Stimulated activated CD8-positive, alpha-beta memory T cell treated with anti-CD3 and anti-CD28 coated beads, Interleukin-2, amount 100 ng/mL, for 1 hour (primary cell): ENCODE measurements at places on chromosomes 4 and X.

GRCh38 chr4:154349829-154350228 is 141.8 kb downstream of the DCHS2 start:
- DNase-seq: no peak

DNA sequence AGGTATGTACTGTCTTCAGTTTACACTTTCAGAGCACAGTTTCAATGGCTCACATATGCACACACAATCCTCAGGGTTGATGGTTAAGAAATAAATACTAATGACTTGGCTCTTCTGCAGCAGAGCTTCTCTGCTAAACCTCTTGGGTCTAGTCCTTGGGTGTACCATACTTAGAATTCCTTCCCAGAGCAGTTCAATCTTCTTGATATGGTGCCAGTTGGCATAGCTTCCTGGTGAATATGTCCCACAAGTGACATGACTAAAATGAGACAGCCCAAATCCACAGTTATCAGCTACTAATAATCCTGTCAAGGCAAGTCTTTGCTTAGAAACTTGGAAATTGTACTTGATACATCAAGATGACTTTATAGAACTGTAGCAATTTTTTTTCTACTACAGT is 654.4 kb downstream of the IQCM start:
- DNase-seq: no peak

- no peak for DNase-seq
Measured at GRCh38 chr4:35493977-35494376, 750.3 kb downstream of the ARAP2 start.

- DNase-seq: no peak
Measured at GRCh38 chr4:72954811-72955210, 114.7 kb downstream of the COX18 start.

- no peak for DNase-seq
Measured at GRCh38 chrX:74230094-74230493, 73.9 kb upstream of the ZCCHC13 start.

DNA sequence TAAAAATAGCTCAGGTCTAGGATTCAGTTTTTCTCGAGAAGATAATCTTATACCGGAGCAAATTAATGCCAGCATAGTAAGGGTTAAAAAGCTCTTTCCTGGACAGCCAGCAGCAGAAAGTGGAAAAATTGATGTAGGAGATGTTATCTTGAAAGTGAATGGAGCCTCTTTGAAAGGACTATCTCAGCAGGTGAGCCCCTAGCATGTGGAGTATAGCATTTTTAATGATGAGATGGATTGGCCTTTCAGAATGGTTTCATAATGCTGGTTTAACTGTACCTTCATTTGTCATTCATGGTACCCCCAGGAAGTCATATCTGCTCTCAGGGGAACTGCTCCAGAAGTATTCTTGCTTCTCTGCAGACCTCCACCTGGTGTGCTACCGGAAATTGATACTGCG is 79.4 kb downstream of the SLC10A6 start:
- DNase-seq: no peak

DNA sequence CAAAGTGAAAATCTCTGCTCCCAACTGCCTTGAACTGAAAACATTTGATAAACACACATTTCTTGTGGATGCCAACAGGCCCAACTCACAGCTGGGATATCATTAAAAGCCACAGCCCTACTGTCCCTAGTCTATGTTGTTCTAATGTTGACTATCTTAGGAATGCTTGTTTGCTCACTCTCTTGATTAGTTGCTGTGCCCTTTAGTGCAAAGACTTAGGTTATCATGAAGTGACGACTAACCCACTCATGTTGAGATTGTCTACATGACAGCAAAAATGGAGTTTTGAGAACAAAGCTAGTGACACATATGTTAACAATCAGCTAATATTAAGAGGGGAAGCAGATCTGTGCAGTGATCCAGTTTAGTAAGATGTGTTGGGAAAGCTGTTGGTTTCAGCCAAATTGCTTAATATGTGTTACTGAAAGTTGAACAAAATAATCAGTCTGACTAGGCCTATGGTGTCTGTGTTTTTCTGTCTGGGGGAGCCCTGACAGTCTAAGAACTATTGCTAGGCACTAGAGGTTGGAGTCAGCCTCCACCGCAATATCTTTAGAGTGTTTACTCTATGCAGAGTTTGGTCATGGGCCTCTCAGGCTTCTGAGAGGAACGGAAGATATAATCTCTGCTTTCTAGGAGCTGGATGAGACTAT is 125.5 kb downstream of the ATG4A start:
- no peak for DNase-seq

DNA sequence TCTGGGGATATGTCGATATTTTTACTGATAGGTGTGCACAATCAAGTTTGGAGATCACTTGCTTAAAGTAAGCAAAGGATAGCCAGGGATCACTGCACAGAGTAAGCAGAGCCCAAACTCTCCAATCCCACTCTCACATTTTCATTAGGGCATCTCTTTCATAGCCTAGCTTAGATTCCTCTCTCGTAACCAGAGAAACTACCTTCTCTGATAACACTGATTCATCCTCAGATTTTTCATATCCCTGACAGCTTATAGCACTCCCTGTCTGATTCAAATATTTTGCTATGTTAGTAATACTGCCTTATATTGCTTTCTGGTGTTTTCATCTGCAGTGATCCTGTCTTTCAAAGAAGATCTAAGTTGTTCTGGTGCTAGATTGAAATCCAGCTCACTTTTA is 123.7 kb downstream of the CBLL2 start:
- no peak for DNase-seq

GRCh38 chrX:110985470-110985869 is 110.5 kb upstream of the PAK3 start:
- no peak for DNase-seq

GRCh38 chrX:53089224-53089842 is 4.6 kb upstream of the KANTR start:
- DNase-seq: no peak

GRCh38 chrX:13903405-13903804 is 86.5 kb upstream of the GPM6B start:
- no peak for DNase-seq

DNA sequence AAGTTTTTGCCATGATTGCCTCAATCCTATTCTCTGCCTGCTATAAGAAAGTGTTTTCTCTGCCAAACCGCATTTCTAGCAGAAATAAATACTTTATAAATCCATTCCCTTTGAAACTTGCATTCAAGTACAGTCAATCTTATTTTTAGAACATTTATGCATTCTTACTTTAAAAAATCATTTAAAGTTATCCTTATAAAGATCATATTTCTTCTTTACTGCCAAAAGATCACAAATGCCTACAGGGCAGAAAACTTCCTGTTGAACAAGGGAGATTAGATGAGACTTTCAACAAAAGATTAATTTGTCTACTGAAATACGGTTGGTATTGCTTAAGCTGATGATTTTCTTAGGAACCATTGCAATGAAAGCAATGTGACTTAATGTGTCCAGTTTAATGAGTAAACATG is 207.2 kb upstream of the SLIT2 start:
- no peak for DNase-seq

GRCh38 chrX:25383196-25383595 is 367.4 kb upstream of the ARX start:
- no peak for DNase-seq

GRCh38 chr4:71360844-71361243 is 22.0 kb downstream of the SLC4A4 start:
- DNase-seq: no peak

DNA sequence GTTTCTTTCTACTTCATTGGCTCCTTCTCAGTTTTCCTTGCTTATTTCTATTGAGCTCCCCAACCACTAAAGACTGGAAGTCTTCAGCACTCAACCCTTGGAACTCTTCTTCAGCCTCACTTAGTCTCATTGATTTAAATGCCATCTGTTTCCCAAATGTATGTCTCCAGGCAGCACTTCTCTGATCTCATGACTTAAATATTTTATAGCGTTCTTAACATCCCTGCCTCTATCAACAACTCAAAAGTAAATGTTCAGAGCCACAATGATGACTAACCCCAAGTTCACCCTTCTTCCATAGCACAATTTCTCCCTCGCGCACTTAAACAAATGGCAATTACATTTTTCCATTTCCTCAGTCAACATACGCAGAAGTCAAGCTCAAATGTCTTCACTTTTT is 1393.3 kb downstream of the ARAP2 start:
- no peak for DNase-seq

DNA sequence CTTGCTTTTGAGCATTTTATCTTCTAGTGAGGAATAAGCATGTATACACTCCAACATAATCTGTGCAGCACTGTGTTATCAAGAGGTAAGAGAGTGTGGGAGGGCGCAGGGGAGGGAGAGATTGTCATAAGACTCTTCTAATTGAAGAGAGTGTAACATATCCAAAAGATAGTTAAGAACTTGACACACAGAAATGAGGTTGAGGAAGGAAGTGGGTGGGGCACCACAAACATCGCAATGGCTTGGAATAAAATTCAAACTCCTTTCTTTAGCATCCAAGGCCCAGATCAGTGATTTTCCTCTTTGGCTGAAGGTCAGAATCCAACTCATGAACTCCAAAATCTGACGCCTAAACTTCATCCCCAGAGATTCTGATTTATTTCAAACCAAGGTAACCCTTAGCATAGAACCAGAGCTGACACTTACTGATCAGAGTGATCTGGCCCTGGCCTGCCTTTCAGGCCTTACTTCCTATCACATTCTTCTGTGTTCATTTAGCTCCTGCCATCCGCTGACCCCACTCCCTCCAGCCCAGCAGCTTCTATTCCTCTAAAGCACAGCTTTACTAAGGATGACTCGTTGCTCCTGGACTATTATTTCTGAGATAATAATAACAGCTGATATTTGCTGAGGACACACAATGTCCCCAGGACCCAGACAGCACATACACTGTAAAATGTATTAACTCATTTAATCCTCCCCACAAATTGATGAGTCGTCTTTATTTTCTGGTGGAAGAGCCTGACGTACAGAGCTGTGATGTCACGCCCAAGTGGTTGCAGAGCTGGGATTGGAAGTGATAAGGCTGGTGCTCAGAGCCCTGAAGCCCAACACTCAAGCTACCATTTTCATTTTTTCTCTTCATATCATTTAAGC is 10.6 kb upstream of the CTSO start:
- no peak for DNase-seq

GRCh38 chr4:141132709-141133145 is 542 bp downstream of the RNF150 start:
- no peak for DNase-seq

DNA sequence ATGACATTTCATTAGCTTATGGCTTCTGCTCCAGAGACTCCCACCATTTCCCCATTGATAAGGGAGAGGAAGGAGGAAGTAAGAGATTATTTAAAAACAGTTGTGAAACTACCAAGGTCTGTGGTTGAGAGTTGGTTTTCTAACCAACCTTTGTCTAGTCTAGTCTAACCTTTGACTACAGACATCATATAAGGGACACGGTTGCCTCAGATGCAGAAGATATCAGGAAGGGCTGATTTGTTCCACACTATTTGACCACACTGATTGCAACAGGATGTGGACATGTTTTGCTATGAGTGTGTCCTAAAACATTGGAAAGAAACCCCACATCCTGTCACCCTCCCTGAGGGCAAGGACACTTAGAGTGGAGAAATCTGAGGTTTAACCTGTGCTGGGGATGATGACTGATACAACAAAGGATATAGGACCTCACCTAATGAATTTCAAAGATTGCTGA is 53.0 kb downstream of the COQ2 start:
- no peak for DNase-seq

- no peak for DNase-seq
Measured at GRCh38 chr4:101993842-101994775, 203.6 kb downstream of the BANK1 start.

- DNase-seq: no peak
Measured at GRCh38 chr4:5891563-5892322, 1.1 kb downstream of the CRMP1 start.

DNA sequence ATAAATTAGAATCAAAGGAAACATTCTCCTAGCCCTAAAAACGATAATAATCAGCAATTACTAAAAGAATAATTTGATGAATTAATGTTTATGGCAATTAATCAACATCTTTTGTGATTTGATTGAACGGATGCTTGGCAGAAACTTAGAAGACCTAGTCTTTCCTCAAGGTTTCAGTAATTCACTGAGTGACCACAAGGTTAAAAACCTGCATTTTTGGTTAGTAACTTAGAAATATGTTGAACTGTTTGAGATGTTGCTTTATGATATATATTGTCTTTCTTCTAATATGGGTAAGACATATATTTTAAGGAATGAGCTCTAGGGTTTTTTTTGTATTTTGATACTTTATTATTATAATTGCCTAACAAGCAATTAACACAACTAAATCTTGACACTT is 793.0 kb upstream of the NDST4 start:
- no peak for DNase-seq

DNA sequence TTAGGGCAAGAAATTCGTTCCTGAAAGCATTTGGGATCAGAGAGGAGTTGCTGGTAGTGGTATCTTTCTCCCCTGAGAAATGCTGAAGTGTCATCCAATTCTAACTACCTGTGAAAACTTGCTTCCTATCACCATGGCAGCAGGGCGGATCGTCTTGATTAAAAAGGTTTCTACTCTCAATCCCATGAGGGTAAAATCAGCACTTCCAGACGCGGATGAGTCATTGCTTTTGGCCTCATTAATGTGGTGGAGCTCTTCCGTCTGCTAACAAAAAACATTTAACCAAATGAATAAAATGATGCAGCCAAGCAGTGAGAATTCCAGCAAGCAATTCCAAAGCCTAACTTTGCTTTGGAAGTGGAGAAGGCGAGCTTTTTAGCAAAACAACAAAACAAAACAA is 325.6 kb downstream of the CAMK2D start:
- no peak for DNase-seq

DNA sequence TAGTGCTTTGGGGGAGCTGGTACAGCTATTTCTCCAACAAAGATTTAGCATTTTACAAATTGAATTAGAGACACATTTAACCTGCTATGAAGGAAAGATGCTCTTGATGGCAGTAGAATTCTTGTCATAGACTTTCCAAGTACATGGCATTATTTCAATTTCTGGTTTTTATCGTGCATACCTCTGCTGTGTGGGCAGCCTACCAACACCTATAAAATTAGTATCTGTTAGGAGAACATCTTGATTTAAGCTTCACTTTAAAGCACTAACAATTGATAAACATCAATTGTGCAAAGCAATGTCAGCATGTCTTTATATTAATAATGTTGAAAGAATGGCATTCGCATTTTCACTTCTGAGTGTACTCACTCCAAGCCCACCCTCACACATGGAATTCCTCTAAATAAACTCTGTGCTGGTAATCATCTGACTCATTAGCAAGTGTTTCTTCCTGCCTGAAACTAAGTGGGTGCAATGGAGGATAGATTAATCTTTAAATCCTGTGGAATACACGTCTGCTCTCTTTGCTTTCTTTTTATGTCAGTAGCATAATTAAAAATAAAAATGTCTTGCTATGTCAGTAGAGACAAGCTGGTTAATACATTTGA is 279.8 kb upstream of the MAGEB18 start:
- DNase-seq: no peak

GRCh38 chr4:94650134-94650495 is 107.6 kb upstream of the BMPR1B start:
- DNase-seq: no peak

- DNase-seq: no peak
Measured at GRCh38 chr4:16897991-16898827, at the start of gene LDB2. Gene LDB2 (minus strand): TSS chr4:16898645.
